Mesenteric fat pad (tissue), 1 donor: ENCODE measurements at places on chromosomes 2 and 18. TPM values are rescaled to one million over a fixed set of nuclear protein-coding genes. Genes with fewer than 3 reads are reported as not detected.

NFE2L2 gene
- total RNA-seq = 94.0 TPM

MFF gene
- 59.4 TPM for total RNA-seq

KCNJ13 gene
- not detected for total RNA-seq

PROM2 gene
- total RNA-seq = 0.39 TPM

TTR gene
- total RNA-seq = not detected

PLGLB1 gene
- total RNA-seq = not detected

C2orf81 gene
- total RNA-seq = 1.1 TPM

RTP5 gene
- not detected for total RNA-seq

LINC00305 gene
- not detected for total RNA-seq

LCT gene
- 0.77 TPM for total RNA-seq

EIF2B4 gene
- 47.0 TPM for total RNA-seq

ADGRF3 gene
- total RNA-seq = 0.19 TPM

C2orf66 gene
- total RNA-seq = 0.26 TPM

SOX11 gene
- total RNA-seq = not detected

TFCP2L1 gene
- total RNA-seq = 3.1 TPM
